ENCODE measurements at places on chromosomes 7 and 10. TPM values are rescaled to one million over a fixed set of nuclear protein-coding genes. Genes with fewer than 3 reads are reported as not detected.
A peak's percentile ranks its signal among the peaks of the same experiment; 100 is the strongest.

The FAM131B gene
- 0.07 TPM for total RNA-seq

The FEZF1 gene
- total RNA-seq = not detected

The IRF5 gene
- 2.9 TPM for total RNA-seq

The CLRN3 gene
- not detected for total RNA-seq

The AFAP1L2 gene
- not detected for total RNA-seq

The NPSR1 gene
- total RNA-seq = not detected

The TDRD1 gene
- not detected for total RNA-seq

The TRIL gene
- 0.45 TPM for total RNA-seq

The GNGT1 gene
- total RNA-seq = not detected

The WNT8B gene
- 0.07 TPM for total RNA-seq

- no peak overlapping the region for H3K4me3 ChIP-seq
- no peaks in the 10 kb centered on the region for H3K27me3 ChIP-seq
- H3K36me3 ChIP-seq = 0 out of 2 replicates have a peak, but pooled peaks cover 1% of the 10 kb centered on the region
- no peak overlapping the region for H3K27ac ChIP-seq
- no peaks in the 10 kb centered on the region for H3K4me1 ChIP-seq
Observed at GRCh38 chr7:98323597-98324322, 42.3 kb downstream of the BRI3 start.

GRCh38 chr7:66731986-66732385 is 8.5 kb upstream of the RABGEF1 start:
- no peaks in the 10 kb centered on the region for H3K36me3 ChIP-seq
- DNase-seq = no peak
- H3K4me1 ChIP-seq = no peaks in the 10 kb centered on the region
- no peak overlapping the region for H3K4me3 ChIP-seq

DNA sequence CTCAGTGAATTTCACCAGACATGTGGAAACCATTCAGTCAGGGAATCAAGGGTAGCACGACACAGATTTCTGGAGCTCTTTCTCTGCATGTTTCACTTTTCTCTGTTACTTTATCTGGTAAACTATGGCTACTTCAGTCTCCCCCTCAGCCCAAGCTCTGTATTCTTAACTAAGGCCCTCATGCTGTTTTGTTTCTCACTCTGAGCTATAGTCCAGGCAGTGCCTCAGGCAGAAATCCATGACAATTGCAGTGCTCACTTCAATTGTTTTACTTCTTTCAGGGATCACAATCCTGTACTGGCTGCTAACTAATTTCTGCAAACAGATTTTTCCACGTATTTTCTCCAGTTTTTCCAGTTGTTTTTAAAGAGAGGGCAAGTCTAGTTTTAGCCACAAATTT is 1599.9 kb upstream of the LRRTM3 start:
- H3K27ac ChIP-seq = no peak overlapping the region
- H3K4me3 ChIP-seq = no peak overlapping the region
- H3K4me1 ChIP-seq = no peaks in the 10 kb centered on the region
- DNase-seq = no peak

GRCh38 chr10:79162861-79163665 is 94.3 kb downstream of the ZMIZ1 start:
- H3K4me1 ChIP-seq = peaks cover 27% of the 10 kb centered on the region
- peaks cover 18% of the 10 kb centered on the region for H3K36me3 ChIP-seq
- H3K27ac ChIP-seq = no peak overlapping the region
- no peak for DNase-seq
- no peaks in the 10 kb centered on the region for H3K27me3 ChIP-seq

DNA sequence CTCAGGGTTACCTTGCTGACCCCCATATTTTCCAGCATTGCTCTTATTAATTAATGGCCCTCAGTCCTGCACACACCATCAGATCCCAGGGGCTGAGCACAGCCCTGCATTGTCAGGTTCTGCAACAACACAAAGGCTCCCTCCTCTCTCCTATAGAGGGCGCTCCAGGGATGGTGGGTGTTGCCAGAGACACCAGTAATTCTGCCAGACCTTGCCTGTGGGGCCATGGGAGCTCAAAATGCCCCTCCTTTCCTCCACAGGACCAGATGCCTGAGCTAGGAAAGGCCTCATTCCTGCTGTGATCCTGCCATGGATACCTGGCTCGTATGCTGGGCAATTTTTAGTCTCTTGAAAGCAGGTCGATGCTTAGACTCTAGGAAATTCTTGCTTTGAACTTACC is 42.8 kb upstream of the PRSS58 start:
- H3K4me1 ChIP-seq = no peaks in the 10 kb centered on the region
- DNase-seq = no peak
- H3K27ac ChIP-seq = no peak overlapping the region
- peaks cover 2% of the 10 kb centered on the region for H3K27me3 ChIP-seq
- no peaks in the 10 kb centered on the region for H3K36me3 ChIP-seq

GRCh38 chr7:40541336-40541735 is 406.5 kb downstream of the SUGCT start:
- H3K27me3 ChIP-seq = no peaks in the 10 kb centered on the region
- DNase-seq = no peak
- H3K27ac ChIP-seq = no peak overlapping the region
- H3K36me3 ChIP-seq = no peaks in the 10 kb centered on the region

GRCh38 chr10:93431361-93431760 is 50.8 kb downstream of the MYOF start:
- H3K4me1 ChIP-seq = peaks cover 6% of the 10 kb centered on the region
- no peaks in the 10 kb centered on the region for H3K36me3 ChIP-seq
- no peak for DNase-seq
- H3K27ac ChIP-seq = no peak overlapping the region
- H3K27me3 ChIP-seq = no peaks in the 10 kb centered on the region

- DNase-seq = no peak
- H3K4me3 ChIP-seq = no peak overlapping the region
- H3K36me3 ChIP-seq = no peaks in the 10 kb centered on the region
Observed at GRCh38 chr10:6558759-6559461, 21.2 kb downstream of the PRKCQ start.

- no peak overlapping the region for H3K4me3 ChIP-seq
- no peaks in the 10 kb centered on the region for H3K27me3 ChIP-seq
- no peaks in the 10 kb centered on the region for H3K4me1 ChIP-seq
- no peak for DNase-seq
Observed at GRCh38 chr7:70723339-70723738, 408.6 kb upstream of the GALNT17 start.

- H3K4me1 ChIP-seq = peaks cover 48% of the 10 kb centered on the region
- DNase-seq = peak; percentile 48
- H3K4me3 ChIP-seq = no peak overlapping the region
- no peaks in the 10 kb centered on the region for H3K36me3 ChIP-seq
- H3K27ac ChIP-seq = no peak overlapping the region
Observed at GRCh38 chr7:105364684-105365083, 24.0 kb downstream of the SRPK2 start.

DNA sequence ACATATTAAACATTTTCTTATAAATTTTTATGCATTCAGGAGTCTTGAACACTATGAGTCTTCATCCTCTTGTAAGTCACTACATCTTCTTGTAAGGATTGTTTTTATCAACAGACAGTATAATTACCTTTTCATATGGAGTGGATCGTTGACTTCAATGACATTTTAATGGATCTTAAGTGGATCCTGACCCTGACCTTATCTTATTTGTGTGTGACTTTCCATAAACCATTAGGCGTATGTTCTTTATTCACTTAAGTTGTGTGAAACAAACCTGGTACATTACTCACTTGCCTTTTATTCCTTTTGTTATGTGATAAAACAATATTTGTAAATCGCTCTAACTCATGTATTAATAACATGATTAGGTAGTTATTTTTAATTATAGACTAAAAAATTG is 18.5 kb upstream of the SEMA3C start:
- no peaks in the 10 kb centered on the region for H3K36me3 ChIP-seq
- no peaks in the 10 kb centered on the region for H3K27me3 ChIP-seq
- no peak for DNase-seq
- no peak overlapping the region for H3K4me3 ChIP-seq

DNA sequence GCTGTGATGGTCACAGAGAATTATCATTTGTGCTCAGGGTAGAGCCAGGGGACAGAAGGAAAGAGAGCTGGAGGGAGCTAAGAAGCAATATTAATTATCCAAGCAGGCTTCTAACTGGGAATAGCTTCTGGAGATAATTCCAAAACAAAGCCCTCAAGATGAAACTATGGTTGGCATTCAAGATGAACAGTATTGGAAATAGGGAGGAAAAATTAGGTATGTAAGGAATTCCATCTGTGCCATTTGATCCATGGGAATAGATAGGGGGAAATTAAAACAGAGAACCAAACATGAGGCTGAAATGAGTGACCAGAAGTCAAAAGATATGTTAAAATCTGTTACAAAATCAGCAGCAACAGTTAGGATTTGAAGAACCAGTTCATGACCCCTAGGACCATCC is 75.3 kb downstream of the NDUFB2 start:
- no peaks in the 10 kb centered on the region for H3K4me1 ChIP-seq
- no peak overlapping the region for H3K27ac ChIP-seq
- no peak for DNase-seq
- no peak overlapping the region for H3K4me3 ChIP-seq
- peaks cover 21% of the 10 kb centered on the region for H3K36me3 ChIP-seq

- H3K27me3 ChIP-seq = no peaks in the 10 kb centered on the region
- no peaks in the 10 kb centered on the region for H3K4me1 ChIP-seq
- no peak overlapping the region for H3K27ac ChIP-seq
Observed at GRCh38 chr10:126611303-126611702, 59.2 kb downstream of the C10orf90 start.

DNA sequence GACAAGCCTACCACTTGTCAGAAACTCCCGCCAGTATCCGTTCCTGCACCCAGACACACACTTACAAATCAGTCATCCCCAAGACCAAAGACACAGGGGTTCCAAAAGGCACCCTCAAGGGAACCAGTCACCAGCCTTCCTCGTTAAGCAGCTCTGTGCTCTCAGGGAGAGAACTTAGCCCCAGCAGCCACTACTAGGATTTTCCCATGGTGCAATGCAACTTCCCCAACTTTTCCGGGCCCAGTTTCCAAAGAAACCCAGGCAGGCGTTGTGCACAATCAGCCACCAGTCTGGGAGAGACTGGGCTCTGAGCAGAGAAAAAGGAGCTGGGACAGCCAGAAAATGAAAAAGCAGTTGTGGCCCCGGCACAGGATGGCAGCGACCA is 1.2 kb downstream of the DLG5 start:
- H3K4me1 ChIP-seq = peaks cover 67% of the 10 kb centered on the region
- DNase-seq = no peak
- peak overlapping the region; percentile 92 for H3K4me3 ChIP-seq
- H3K36me3 ChIP-seq = no peaks in the 10 kb centered on the region

- H3K27me3 ChIP-seq = peaks cover 32% of the 10 kb centered on the region
- H3K4me3 ChIP-seq = no peak overlapping the region
- DNase-seq = no peak
- no peak overlapping the region for H3K27ac ChIP-seq
- H3K4me1 ChIP-seq = peaks cover 52% of the 10 kb centered on the region
- peaks cover 3% of the 10 kb centered on the region for H3K36me3 ChIP-seq
Observed at GRCh38 chr7:100893318-100893895, 2.3 kb downstream of the ACHE start.

GRCh38 chr10:13831711-13832141 is 245.0 kb downstream of the PRPF18 start:
- H3K27ac ChIP-seq = no peak overlapping the region
- peaks cover 4% of the 10 kb centered on the region for H3K27me3 ChIP-seq
- no peak overlapping the region for H3K4me3 ChIP-seq
- H3K4me1 ChIP-seq = no peaks in the 10 kb centered on the region
- no peak for DNase-seq

DNA sequence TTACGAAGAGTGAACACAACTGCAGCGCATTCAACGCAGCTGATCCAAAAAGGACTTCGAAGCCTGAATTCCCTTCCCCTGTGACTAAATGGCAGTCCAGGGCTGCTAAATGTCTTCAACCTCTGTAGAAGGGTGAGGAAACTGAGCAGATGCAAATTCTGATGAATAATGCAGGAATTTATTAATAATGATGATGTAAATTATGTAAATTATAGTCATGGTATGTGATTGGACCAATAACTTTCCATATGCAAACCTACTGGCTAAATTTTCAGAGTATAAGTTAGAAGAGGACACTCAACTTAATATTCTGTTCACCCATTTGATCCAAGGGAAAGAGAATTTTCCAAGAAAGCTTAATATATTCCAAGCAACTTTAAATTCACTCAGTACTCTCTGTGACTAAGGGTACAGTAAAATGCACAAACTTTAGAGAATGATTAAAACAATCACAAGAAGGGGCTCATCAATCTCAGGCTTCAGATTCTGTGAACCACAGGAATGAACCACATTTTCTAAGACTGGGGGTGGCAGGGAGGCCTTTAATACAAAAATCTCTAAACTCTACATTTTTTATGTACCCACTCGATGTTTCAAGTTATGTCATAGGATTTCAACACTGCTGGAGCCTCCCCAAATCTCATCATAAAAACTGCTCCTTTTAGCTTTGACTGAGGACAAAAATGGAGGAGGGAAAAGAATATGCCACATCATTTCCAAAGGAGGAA is 3.5 kb downstream of the FGFR2 start:
- no peak overlapping the region for H3K27ac ChIP-seq
- peaks cover 27% of the 10 kb centered on the region for H3K4me1 ChIP-seq
- no peak overlapping the region for H3K4me3 ChIP-seq
- DNase-seq = no peak
- H3K27me3 ChIP-seq = peaks cover 5% of the 10 kb centered on the region

DNA sequence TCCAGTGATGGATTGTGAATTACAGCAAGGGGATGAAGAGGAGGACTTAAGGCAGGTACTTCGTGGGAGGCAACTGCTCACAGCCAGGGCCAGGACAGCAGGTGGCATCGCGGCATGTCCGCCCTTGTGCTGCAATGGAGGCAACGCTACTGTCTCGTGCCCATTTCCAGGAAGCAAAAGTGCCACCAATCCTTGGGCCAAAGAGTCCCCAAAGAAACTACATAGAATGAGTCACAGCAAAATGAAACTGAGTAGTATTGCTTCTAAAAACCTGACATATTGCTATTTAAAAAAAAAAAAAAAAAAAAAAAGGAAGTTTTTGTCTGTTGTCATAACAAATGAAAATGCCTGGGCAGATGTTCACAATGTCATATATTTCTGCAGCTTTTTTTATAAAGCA is 46.6 kb downstream of the RSU1 start:
- H3K27me3 ChIP-seq = no peaks in the 10 kb centered on the region
- no peaks in the 10 kb centered on the region for H3K4me1 ChIP-seq
- no peak overlapping the region for H3K27ac ChIP-seq

DNA sequence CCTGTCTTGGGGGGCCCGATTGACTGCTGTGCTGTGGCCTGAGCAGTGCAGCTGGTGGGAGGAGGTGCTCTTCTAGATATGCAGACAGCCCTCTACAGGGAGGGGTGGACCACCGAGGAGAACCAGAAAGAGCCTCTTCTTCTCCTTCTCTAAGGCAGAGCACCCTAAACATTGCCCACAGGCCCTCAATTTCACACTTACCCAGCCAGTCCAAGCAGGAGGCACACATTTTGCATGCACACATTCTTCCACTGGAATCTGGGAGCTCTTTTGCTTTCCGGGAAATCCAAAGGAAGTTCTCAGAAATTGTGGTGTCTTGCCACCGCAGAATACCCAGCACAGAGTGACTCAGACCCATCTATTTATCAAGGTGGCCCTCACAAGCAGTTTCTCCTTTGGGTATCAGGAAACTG is 45.8 kb downstream of the EEPD1 start:
- H3K4me1 ChIP-seq = peaks cover 43% of the 10 kb centered on the region
- H3K27me3 ChIP-seq = no peaks in the 10 kb centered on the region
- H3K36me3 ChIP-seq = peaks cover 12% of the 10 kb centered on the region
- H3K27ac ChIP-seq = no peak overlapping the region
- H3K4me3 ChIP-seq = no peak overlapping the region

- H3K4me3 ChIP-seq = no peak overlapping the region
- no peaks in the 10 kb centered on the region for H3K4me1 ChIP-seq
- H3K27me3 ChIP-seq = no peaks in the 10 kb centered on the region
- no peak overlapping the region for H3K27ac ChIP-seq
- DNase-seq = peak; percentile 16
Observed at GRCh38 chr7:120725376-120726039, 132.4 kb downstream of the TSPAN12 start.

GRCh38 chr7:137213744-137214143 is 129.8 kb downstream of the PTN start:
- no peak overlapping the region for H3K27ac ChIP-seq
- H3K4me3 ChIP-seq = no peak overlapping the region
- H3K36me3 ChIP-seq = no peaks in the 10 kb centered on the region
- H3K27me3 ChIP-seq = no peaks in the 10 kb centered on the region
